Common myeloid progenitor, CD34-positive (primary cell): ENCODE measurements at places on chromosomes 7 and 10.

- DNase-seq, result peak; percentile 74
Measured at GRCh38 chr10:124721330-124722045, 22.7 kb downstream of the FAM53B start.

DNA sequence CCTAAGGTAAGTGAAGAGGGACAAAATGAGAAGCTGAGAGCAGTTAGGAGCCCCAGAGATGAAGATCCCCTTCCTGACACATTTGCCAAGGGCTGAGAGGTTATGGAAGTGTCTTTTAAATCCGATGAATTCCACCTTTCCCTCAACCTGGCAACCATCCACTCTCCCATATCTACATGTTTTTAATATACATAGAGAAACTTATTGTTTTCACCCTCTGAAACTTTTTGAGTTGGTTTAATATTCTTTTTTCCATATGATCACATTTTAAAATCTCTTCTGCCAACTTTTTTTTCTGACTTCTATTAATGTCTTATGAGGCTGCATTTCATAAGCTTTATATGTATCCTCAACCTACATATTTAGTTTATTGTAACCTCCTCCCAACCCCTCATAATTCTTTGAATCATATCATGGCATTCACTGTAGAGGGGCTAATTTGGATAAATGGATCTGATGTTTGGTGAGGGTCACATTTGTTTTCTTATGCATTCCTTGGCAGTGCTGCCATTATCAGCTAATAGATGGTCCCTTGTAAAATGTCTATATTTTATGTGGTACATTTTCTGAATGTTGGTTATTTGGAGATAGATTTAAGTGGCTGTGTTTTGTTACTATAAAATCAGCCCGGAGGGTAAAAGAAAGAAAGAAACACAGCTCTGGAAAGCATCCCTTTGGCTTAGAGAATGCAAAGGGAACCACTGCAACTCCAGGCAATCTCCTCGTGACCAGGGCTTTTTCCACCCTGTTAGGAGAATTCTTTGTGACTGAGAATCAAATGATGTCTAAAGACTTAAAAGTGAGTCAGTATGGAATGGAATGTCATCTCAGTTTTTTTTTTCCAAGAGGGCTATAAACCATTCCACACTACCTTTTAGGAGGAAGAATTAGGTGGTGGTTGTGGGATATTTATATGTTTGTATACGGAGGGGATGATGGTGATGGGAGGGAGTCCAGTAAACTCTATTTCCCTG, 334.4 kb downstream of the SUGCT start:
- DNase-seq, result no peak

GRCh38 chr10:121833387-121833786, 94.4 kb downstream of the ATE1 start:
- no peak for DNase-seq

- DNase-seq, result no peak
Measured at GRCh38 chr7:151565541-151565940, 45.8 kb upstream of the RHEB start.

GRCh38 chr7:91286432-91286831, 22.2 kb downstream of the FZD1 start:
- DNase-seq, result no peak

DNA sequence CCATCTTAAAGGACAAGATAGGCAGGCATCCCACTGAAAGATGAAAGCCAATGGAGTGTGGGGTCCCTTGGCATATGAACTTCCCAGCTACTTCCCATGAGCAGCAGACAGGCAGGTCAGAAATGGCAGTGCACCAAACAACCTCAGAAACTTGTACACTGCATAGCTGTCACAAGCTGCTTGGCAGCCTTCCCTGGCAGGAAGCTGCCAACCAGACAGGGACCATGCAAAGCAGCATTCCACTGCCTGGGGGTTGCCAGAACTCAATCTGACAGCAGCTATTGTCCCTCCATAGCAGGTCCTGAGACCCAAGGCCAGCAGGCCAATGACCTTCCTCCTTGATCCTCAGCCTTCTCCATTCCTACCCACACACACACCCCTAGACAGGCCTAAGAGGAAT, 139.5 kb downstream of the PLCE1 start:
- no peak for DNase-seq
